Brain microvascular endothelial cell (primary cell): ENCODE measurements at places on chromosomes 5 and 9.

DNA sequence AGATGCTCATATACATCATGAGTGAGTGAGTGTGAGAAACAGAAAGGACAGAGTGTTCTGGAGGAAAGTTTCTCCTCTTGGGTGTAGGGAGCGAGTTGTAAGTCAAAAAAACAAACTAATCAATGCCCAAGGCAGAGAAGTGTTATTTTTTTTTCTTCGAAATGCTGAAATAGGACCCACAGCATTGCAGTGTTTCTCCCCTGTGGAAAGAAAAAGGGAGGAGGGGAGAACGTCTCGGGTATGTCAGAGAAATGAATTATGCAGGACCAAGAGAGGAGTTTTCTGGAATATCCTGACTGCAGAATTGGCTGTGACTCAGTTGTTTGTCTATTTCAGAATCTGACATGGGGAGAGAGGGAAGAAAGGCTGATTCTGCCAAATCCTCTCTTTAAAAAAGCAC is 337.9 kb upstream of the RFX3 start:
- no peak for DNase-seq

GRCh38 chr5:84248013-84248412 is 136.7 kb downstream of the EDIL3 start:
- no peak for DNase-seq

- DNase-seq: no peak
These were observed 212.5 kb upstream of the IER5L start for GRCh38 chr9:129390541-129390940.

DNA sequence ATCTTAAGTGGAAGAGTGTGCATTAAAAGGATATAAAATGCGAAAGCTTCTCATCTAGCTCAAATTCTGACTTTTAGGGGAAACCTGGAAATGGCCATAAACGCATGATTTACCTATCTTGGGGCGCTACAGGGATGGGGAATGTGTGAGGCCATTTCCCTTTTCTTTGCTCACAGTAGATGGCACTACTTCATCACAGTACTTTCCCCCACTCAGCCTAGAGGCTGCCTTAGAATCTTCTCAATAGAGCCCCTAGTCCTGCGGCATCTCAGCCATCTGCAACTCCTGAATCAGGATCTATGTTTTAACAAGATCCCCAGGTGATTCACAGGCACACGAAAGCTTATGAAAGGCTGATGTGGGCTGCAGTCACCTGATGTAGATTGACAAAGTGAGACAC is 110.8 kb downstream of the LHFPL2 start:
- peak; percentile 58 for DNase-seq

DNA sequence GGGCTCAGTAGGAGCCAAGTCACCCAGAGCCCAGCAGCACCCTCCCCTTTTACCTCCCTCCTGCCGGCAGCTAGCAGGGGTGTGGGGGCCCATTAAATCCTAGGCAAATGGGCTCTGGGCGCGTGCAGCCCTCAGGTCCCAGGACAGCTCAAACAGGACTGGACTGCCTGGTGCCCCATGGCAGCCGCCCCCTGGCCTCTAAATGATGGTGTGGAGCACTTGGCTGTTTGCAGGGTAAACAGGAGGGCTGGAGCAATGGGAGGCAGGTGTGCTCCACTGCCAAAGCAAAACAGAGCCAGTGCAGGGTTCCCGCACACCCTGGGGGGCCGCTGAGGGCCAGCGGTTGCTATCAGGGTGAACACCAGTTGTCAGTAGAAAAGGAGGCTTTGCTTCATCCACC is 55.9 kb upstream of the C5orf58 start:
- DNase-seq: no peak

GRCh38 chr5:150625831-150626746 is 14.4 kb upstream of the SYNPO start:
- no peak for DNase-seq

GRCh38 chr5:26889815-26890214 is 148.6 kb downstream of the CDH9 start:
- DNase-seq: no peak

DNA sequence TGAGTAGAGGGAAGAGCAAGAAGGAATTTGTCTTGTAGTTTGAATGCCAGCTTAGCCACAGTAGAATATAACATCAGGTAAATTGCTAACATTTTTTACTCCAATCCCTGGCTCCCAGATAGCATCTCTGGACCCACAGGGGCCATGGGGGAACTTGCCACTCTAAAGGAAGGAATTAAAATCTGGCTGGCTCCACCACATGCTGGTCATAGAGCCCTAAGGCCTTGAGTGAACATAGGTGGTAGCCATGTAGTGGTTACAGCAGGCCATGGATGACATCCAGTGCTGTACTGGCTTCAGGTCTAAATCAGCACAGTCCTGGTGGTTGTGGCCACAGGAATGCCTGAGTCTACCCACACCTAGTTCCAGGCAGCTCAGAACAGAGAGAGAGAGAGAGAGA is 109.9 kb upstream of the RGMB start:
- no peak for DNase-seq

GRCh38 chr5:110376281-110376951 is 350.1 kb downstream of the TMEM232 start:
- DNase-seq: peak; percentile 11

DNA sequence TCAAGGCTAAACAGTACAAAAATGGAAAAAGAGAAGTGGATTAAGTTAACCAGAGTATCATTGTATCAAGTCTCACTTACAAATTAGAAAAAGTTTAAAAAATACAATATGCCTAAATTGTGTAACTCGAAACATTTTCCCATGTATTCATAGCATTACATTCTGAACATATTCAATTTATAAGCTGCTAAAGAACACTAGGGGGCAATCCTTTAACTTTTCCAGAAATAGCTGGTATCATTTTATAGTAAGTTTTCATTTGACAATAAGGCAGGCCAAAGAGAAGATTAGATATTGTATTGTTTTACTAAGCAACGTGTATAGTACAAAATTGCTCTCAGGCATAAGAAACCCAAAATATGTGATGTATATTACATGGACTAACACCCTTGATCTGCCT is 234.6 kb downstream of the ADGRV1 start:
- no peak for DNase-seq
